DMS 273 treated with DMSO at 0.1 percent for 48 hours (cell line): ENCODE measurements at places on chromosomes 11 and 22.

- DNase-seq: no peak
Measured at GRCh38 chr11:20611445-20611844, 12.0 kb downstream of the SLC6A5 start.

DNA sequence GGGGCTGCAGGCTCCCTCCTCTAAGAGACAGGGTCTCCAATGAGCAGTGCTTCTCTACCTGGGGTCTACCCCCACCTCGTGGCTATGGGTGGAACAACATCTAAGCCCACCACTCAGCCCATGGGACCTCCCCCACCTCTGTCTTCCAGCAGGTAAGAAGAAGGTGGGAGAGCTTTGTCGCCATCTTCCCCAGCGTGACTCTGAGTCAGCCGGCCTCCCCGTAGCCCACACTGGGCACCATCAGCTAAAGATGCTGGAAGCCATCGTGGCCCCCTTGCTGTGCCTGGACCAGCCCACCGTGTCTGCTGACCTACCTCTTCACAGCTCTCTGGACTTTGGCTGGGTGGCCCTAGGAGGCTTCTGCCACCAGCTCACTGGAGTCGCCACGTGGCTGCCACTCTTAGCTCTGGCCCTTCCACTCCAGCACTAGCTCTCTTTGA lies 944 bp downstream of the C11orf86 start:
- no peak for DNase-seq

GRCh38 chr11:121604152-121604551 lies 151.4 kb upstream of the SORL1-AS1 start:
- DNase-seq: no peak

GRCh38 chr11:17803754-17804334 lies 69.3 kb downstream of the KCNC1 start:
- no peak for DNase-seq

DNA sequence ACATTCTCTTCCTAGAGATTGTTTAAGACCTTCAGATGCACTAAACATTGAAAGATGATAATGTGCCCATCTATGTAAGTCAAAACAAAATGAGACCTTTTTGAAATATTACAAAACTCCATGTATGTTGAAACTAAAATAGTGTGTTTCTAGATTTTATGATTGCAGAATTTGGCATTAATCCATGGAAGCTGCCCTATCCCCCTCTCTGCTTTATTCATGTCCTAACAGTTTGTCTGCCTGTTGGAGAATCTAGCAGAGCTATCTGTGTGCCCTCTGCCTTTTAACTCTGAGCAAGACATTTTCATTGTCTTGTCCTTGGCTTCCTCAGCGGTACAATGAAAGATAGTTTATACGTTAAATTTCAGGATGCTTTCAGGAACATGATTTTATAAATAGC lies 105.5 kb downstream of the FAT3 start:
- DNase-seq: no peak

GRCh38 chr11:86142170-86142569 lies 73.3 kb upstream of the PICALM start:
- DNase-seq: no peak

DNA sequence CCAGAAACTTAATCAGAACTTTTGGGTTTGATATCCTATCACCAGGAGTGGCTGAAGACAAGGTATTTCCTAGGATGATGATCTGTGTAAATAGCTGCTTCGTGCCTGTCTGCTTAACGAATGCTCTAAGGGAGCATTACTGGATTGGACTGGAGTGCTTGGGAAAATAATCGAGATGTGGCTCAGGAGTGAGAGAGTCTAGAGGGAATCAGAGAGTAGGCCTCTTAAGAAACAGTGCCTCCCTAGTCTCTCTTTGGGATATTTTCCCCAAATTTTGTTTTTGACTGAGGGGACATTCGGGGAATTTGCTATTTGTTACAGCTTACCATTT lies 2.5 kb downstream of the MAML2 start:
- DNase-seq: no peak

GRCh38 chr22:40491990-40492631 lies 121.7 kb downstream of the SGSM3 start:
- DNase-seq: no peak

DNA sequence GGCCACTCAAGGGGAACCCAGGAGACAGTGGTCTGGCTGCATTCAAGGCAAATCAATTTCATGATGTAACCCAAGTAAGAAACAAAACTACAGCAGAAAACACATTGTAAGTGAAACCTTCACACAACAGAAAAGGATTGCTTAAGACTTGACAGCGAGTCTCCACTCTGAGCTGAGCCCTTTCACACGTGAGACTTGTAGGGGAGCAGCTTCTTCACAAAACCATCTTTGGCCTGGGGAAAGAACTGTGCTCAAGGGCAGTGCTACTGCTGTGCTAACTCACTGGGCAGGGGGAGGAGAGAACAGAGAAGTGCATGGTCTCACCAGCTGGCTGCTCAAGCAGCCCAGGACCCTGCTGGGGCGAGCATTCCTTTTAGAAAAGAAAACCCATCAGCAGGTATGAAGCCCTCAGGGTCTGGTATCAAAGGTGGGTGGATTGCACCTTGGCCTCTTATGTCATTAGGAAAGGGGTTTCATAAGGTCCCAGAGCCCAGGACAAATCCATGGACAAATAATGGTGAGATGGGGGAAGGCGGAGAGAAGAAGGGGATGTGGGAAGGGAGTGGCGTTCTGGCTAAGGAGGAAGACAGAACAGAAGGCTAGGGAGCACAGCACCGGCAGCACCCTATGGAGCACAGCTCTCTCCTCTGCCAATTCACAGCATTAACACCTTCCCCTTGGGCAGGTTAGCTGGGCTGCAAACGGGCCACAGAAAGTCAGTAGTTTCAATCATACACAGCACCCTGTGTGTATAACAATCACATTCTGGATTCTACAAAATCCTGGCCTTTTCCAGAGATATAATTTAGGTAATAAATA lies 20.6 kb upstream of the RAPSN start:
- DNase-seq: no peak

GRCh38 chr11:114762408-114762807 lies 84.1 kb downstream of the NXPE2 start:
- peak; percentile 1 for DNase-seq

- no peak for DNase-seq
Measured at GRCh38 chr11:95084509-95084908, 5.1 kb upstream of the ENDOD1 start.

GRCh38 chr22:30348404-30348803 lies 8.3 kb downstream of the SF3A1 start:
- DNase-seq: no peak

DNA sequence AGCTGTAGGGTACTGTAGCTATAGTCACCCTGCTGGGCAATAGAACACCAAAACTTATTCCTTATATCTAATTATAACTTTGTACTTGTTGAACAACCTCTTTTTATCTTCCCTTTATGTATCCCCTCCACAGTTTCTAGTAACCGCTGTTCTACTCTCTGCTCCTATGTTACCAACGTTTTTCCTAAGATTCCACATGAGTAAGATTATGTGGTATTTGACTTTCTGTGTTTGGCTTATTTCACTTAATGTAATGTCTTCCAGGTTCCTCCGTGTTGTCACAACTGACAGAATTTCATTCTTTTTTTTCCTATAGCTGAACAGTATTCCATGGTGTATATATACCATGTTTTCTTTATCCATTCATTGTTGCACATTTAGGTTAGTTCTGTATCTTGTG lies 258.4 kb downstream of the DYNC2H1 start:
- DNase-seq: no peak

DNA sequence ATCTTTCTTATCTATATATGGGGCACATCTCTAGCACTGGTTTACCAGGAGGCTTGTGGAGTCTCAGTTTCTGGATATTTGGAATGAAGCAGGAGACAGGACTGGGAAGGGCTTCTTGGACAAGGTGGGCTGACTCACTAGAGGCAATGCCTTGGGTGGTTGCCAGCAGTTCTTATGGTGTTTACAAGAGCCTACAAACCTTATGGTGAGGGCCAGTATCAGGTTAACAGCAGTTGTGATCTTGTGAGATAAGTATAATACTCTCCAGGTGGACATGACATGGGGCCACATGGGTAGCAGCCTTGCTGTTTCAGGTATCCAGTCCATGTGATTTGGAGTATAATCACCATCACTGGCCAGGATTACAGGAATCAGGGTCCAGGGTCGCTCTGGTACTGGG lies 10.2 kb downstream of the FUT4 start:
- DNase-seq: peak; percentile 88

DNA sequence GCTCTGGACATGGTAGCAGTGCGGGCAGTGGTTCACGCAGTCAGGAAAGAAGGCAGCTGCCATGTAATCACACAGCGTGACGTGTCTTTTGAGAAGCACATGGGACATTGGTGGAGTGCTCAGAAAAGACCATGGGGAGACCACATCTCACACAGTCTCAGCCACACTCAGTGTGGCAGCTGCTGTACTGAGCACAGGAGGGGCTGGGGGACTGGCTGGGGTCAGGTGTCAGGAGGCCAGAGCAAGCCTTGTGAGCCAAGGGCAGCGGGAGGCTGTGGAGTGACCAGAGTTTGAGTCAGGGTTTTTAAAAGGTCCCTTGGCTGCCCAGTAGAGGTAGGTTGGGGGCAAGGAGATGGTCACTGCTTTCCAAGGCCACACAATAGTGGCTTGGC lies 18.5 kb downstream of the CLDN5 start:
- DNase-seq: no peak

DNA sequence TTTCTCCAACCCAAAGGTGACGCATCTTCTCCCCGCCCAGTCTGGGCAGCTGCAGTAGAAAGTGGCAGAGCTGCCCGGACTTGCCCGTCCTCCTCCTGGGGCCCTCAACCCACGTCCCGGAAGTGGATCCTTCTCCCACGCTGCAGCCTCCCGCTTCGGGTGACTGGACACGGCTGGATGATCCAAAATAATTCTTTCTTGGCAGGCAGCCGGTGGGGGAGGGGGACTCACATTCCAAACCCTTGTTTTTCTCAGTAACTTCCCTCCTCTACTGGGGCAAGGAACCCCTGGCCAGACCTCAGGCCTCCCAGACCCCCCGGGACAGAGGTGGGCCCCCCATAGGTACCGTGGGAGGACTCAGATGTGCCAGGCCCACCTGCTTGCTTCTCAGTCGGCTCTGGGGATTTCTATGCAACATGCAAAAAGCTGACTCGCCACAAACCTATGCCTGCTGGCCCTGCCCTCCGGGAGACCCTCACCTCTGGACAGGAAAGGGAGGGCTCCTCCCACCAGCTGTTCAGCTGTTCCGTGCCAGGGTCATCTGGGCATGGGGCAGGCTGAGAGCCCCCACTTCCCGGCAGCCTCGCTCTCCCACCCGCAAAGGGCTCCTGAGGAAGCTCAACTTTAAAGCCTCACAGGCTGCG lies 1.4 kb downstream of the PLXNB2 start:
- DNase-seq: peak; percentile 78

GRCh38 chr11:128927683-128928336 lies 14.9 kb downstream of the TP53AIP1 start:
- no peak for DNase-seq

DNA sequence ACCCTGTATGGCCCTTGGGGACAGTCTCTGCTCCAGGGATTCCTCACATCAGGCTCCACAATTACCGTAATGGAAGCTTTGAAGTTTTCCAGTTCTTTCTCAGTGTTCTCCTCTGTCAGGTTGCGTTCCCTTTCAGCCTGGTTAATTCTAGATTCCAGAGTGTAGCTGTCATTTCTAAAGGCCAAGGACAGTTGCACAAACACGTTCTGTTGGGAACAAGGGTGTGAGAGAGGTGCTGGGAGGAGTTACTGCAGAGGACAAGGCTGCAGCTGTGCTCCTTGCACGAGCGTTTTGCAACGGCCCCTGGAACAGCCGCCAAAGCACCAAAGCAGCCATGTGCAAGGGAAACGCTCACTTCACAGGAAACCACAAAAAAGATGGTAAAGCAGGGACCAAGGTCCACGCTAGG lies 35.9 kb upstream of the LYVE1 start:
- DNase-seq: no peak

- no peak for DNase-seq
Measured at GRCh38 chr22:46791201-46791731, 28.8 kb downstream of the TBC1D22A start.

DNA sequence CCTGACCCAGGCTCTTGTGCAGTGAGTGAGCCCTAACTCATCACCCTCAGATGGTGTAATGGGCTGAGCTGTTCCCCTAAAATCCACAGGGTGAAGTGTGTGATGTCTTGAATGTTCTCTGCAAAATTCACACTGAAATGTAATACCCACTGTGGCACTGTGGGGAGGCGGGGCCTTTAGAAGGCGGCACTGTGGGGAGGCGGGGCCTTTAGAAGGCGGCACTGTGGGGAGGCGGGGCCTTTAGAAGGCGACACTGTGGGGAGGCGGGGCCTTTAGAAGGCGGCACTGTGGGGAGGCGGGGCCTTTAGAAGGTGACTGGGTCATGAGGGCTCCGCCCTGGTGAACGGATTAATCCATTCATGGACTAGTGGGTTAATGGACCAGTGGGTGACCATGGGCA lies 33.0 kb downstream of the CHID1 start:
- DNase-seq: no peak

DNA sequence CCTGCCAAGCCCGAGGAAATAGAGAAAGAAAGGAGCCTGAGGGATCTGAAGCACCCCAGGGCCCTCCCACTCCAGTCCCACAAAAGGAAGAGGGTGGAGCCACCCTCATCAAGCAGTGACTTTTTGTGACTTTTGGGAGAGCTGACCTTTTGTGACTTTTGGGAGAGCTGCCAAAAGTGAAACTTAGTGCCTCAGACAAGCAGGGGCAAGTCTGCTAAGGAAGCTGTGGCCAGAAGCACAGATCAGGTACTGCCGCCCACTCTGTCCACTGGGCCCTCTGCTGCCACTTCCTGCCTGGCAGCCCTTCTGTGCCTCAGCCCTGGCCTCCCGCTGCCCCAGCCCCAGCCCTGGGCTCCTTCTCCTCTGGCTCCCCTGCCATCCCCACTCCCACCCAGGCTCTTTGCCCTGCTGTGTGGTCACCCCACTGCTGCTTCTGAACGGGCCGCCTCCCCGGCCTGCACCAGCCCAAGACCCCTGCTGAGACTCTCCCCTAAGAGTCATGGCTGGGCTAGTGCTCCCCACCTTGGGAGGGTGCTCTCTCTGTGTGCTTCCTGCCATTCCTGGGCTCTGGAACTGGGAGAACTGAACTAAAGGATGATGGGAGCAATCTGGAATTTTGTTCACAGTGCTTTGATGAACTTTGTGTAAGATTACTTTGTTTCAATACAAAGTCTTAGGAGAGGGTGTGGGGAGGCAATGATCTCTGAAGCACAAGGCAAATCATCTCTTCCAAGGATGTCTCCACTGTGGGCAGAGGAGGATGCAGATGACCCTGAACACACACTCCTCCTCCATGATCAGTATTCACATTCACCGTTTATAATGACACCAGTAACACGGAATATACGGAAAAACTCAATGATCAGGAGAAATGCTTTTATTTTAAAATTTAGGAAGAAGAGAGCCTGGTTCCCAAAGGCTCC lies at the start of gene APOBEC3H:
APOBEC3H (plus strand) TSS at position 147 of the 923 bp plus-strand sequence. CDS start 3,035 bp downstream, outside the sequence.
- no peak for DNase-seq

- DNase-seq: no peak
Measured at GRCh38 chr11:78140392-78141077, 1.1 kb upstream of the ALG8 start.
